SJCRH30 (cell line): ENCODE measurements at places on chromosomes 13 and 19.
A peak's percentile ranks its signal among the peaks of the same experiment; 100 is the strongest.

- DNase-seq = no peak
These were observed 5.0 kb upstream of the GRIN3B start for GRCh38 chr19:995051-995827.

DNA sequence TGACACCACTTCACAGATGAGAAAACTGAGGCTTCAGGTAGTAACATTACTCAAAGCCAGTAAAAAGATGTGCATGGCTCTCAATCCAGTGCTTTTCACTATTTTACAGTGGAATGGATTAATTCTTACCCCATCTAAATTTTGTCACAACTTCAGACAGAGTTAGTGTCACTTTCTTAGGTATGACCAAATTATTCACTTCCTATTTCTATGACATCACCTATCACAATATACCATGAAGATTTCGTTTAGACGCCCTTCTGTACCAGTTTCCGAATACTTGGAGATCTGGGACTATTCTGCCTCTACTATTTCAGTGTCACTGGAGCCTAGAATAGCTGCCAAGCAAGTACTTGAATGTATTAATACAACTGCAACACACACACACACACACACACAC, 437.5 kb downstream of the KLF12 start:
- DNase-seq = no peak

DNA sequence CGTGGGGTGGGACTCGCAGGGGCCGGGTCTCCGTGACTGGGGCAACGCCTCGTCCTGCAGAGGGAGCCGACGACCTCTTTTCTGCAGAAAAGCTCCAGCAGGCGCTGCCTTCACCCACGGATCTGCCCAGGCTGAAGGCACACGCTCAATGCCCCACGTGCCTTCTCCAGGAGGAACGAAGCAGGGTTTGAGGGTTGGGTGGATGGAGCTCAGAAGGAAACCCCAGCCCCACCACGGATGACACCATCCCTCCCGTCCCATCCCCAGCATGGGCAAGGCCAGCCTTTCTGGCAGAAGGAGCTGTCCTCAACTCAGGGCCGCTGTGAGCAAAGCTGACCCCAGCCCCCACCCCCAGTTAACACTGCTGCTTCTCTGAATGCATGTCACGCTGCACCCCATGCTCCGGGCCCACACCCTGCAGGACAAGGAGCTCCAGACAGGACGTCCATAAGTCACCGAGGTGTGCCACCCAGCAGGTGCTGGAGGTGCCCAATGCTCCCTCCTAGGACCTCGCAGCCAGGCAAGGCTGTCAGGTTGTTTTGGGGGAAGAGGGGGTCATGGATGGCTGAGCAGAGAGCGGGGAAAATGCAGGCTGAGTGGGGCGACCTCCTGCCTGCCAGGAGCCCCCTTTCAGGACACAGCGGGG, 7.4 kb downstream of the C19orf25 start:
- DNase-seq = no peak

- peak; percentile 53 for DNase-seq
These were observed 5.9 kb downstream of the RPL18A start for GRCh38 chr19:17865364-17866311.

GRCh38 chr19:30670011-30670329, 297.8 kb downstream of the ZNF536 start:
- DNase-seq = no peak

- DNase-seq = no peak
These were observed 12.5 kb downstream of the GADD45B start for GRCh38 chr19:2488405-2488941.

GRCh38 chr19:35720163-35720524, 2.3 kb downstream of the KMT2B start:
- DNase-seq = no peak

GRCh38 chr13:98752467-98753290, at the start of gene SLC15A1:
Gene SLC15A1, minus strand, starts transcription at chr13:98752672. Its CDS starts 74 bp downstream, at chr13:98752598.
- no peak for DNase-seq

DNA sequence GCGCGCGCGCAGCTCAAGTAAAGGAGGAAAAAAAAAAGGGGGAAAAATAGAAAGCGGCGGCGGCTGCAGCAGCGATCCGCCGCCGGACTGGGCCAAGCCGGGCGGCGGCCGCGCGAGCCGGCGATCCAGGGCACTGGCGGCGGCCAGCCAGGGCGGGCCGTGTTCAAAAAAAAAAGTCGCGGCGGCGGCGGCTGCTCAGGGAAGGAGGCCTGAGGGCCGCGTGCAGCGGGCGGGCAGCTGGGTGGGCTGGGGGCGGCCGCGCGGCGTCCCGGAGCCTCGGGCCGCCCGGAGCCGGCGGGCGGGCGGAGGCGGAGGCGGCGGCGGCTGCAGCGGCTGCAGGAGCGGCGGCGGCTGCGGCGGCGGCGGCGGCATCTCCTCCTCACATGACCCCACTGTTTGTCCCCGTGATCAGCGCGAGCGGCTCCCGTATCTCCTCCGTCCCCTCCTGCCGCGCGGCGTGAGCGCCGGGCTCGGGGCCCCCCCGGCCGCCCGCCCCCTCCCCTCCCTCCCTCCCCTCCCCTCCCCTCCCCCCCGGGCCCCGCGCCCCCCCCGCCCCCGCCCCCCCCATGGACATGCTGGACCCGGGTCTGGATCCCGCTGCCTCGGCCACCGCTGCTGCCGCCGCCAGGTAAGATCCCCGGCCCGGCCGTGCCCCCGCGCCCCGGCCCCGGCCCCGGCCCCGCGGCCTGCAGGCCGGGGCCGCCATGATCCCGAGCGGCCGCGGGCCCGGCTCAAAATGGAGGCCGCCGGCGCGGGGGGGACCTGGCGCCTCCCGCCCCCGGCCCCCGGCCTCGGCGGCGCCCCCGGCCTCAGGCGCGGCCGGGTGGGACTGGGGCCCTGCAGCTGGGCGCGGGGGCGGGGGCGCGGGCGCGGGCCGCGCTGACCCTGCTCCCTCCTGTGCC, at the start of gene USF2:
USF2 (plus strand) TSS at position 427 of the 902 bp plus-strand sequence; CDS start at position 567, 140 bp downstream.
- peak; percentile 82 for DNase-seq

DNA sequence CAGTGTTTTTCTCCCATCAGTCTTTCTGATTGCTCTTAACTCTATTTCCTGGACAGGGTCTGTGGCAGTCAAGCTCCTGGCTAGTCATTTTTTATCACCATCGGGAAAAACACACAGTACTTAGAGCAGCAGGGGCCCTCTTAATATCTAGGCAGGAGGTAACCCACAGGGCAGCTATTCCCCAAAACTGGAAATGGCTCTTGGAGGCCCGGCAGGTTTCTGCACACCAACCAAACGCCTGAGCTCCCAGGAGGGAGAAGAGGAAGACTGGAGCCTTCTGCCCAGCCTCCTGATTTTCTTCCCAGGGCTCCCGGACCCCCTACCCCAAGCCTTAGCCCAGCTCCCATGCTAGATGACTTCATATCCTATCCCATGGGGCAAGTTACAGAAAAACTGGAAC, 49.3 kb upstream of the VSTM2B start:
- no peak for DNase-seq

- no peak for DNase-seq
These were observed 426.7 kb downstream of the LIG4 start for GRCh38 chr13:107788464-107789165.

GRCh38 chr19:38228005-38228377, 4.0 kb upstream of the DPF1 start:
- DNase-seq = peak; percentile 41

DNA sequence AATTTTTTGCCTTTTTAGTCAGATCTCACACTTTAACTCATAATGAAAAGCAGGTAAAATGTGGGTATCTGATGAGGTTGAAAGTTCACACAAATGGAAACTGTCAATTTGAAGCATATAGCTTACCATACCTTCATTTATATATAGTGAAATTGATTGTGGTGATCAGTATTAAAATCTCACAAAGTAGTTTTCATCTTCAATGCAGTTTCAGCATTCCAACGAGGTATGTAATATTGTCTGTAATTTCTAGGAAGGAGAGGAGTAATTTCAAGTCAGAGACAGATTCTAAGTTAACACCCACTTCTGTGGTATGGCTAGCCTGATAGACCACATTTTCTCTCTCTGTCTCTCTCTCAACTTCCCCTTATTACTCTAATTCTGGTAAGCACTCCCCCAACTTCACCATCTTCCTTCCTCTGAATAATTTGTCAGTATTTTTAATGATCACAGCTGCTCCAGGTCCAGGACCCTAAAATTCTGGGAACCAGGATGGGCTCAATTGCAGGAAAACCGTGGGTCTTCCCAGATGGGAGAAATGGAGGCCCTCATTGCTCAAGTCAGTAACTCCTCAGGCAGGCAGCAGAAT, 455.7 kb downstream of the FGF9 start:
- no peak for DNase-seq

- DNase-seq = peak; percentile 2
These were observed 642.1 kb upstream of the ARGLU1 start for GRCh38 chr13:107209824-107210722.

- DNase-seq = no peak
These were observed 407.2 kb downstream of the KCNRG start for GRCh38 chr13:50422181-50423148.

- DNase-seq = no peak
These were observed 12.6 kb downstream of the KHSRP start for GRCh38 chr19:6412061-6412446.

GRCh38 chr19:2275588-2276428, 6.2 kb downstream of the PEAK3 start:
- no peak for DNase-seq

DNA sequence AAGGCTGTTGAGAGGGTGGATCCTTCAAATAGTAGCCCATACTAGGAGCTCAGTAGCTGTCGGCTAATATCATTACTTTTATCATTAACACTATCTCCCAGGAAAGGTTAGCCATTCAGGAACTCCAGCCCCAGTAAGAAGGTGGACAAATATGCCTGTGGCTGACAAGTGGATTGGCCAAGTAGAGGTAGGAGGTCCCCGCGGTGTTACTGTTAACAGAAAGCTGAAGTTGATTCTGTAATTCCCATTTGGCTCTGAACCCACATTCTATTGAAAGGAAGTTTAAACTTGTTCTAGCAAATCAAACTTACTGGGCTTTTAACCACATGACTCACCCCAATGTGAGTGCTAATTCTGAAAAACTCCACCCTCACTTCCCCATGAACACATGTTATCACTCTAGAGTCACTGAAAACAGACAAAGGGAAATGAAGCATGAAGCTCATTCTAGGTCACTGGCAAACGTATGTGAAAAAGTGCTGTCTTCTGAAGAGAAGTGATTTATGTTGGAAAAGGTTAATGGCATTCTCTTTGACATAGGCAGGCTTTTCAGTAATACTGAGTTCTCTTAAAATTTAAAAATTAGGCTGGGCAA, 273.5 kb downstream of the FGF14 start:
- DNase-seq = no peak

DNA sequence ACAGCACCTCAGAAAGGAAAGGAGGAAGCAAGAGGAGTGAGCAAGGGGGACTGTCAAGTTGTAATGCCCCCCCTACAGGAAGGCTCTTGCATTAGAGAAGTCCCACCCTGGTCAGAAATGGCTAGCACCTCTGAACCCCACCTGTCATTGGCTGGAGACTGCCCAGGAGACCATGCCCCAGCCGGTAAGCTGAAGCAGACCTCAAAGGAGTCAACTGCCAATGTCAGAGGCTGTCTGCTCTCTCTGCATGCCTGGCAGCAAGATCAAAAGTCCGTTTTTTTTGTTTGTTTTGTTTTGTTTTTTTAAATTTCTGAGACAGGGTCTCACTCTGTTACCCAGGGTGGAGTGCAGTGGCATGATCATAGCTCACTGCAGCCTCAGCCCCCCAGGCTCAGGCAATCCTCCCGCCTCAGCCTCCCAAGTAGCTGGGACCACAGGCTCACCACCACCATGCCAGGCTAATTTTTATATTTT, 8.1 kb upstream of the BCL3 start:
- DNase-seq = no peak

- no peak for DNase-seq
These were observed 15.2 kb downstream of the CBY2 start for GRCh38 chr13:45717349-45717748.

- no peak for DNase-seq
These were observed 126.7 kb downstream of the ABCC4 start for GRCh38 chr13:95174517-95174916.

GRCh38 chr19:39828015-39828653, 5.8 kb downstream of the DYRK1B start:
- DNase-seq = no peak

DNA sequence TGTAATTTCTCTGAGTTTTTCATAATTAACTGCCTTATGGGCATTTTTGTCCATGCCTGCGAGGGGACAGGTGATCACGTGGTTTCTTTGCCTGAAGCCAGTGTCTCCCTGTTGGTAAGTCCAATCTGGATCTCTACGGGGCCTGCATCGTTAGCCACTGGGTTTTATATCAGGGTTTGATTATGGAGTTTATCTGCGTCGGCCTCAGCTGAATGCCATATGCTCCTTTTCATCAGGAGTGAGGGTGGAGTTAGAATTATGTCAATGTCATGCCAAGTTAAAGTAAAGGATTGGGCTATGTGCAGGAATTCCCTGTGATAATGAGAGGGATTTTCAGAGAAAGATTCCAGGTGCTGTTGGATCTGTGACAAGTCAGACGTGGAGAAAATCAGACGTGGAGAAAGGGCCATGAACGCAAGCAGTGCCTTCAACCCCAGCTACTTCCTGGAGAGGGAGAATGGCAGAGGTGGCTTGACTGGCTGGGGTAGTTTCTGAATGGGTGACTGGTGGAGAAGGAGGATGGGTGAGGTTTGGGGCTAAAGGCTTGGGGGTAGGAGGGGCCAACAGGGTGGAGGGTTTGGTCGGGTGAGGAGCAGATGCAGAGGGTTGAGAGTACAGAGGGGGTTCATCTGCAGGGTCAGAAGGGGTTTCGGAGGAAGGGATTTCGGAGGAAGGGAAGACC, 24.3 kb downstream of the TMEM255B start:
- DNase-seq = no peak

- peak; percentile 35 for DNase-seq
These were observed 8.8 kb upstream of the IGFL4 start for GRCh38 chr19:46049597-46049996.

GRCh38 chr19:14519245-14519859, 1.2 kb upstream of the DNAJB1 start:
- no peak for DNase-seq

DNA sequence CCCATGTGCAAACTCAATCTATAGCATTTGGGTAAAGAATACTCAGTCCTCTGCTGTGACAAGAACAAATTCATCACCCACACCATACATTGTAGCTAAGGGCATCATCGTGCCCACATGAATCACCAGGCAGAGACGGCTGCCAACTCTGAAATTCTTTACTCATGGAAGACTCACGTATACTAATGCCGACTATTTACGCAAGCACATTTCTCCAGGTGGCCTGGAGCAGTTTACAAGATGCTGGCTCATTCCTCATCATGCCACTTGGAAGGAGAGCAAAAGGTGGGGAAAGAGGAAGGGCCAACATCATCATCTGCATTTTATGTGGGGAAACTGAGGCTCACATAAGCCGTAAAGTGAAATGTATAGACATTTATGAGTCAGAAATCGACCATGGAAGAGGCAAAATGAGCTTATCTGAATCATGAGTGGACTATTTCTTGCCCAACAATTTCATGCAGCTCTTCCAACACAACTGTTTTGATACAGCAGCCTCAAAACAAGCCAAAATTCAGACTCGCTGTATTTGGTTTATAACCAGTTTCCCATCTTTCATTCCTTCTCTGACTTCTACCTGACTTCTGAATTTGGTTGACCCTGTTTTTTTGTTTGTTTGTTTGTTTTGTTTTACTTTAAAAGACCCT, 213.9 kb upstream of the SERP2 start:
- no peak for DNase-seq
